Activated B cell treated with CpG ODN at 0.5 μM for 24 hours (primary cell): ENCODE measurements at places on chromosomes 12 and 14. TPM values are rescaled to one million over a fixed set of nuclear protein-coding genes. Genes with fewer than 3 reads are reported as not detected.

OTOGL gene
- not detected in 2 replicates for total RNA-seq

RSRC2 gene
- total RNA-seq, result 106 and 126 TPM in 2 replicates

VRTN gene
- not detected in 2 replicates for total RNA-seq

PRKAG1 gene
- total RNA-seq, result 55.3 and 70.5 TPM in 2 replicates

MIPOL1 gene
- total RNA-seq, result not detected in 2 replicates

CLEC14A gene
- total RNA-seq, result not detected in 2 replicates

DCN gene
- not detected in 2 replicates for total RNA-seq

GPR84 gene
- total RNA-seq, result not detected in 2 replicates

ZBTB42 gene
- total RNA-seq, result 3.0 and 3.1 TPM in 2 replicates

USP44 gene
- 3.4 and 5.4 TPM in 2 replicates for total RNA-seq

POTEM gene
- total RNA-seq, result 0.16 TPM in 1 of 2 replicates, not detected in the other

A2M gene
- total RNA-seq, result not detected in 2 replicates

STYK1 gene
- not detected in 2 replicates for total RNA-seq

RDH5 gene
- total RNA-seq, result 10.3 and 16.5 TPM in 2 replicates

CLEC2D gene
- 437 and 492 TPM in 2 replicates for total RNA-seq

AKAP6 gene
- total RNA-seq, result 0.53 and 1.2 TPM in 2 replicates

GALNT9 gene
- total RNA-seq, result not detected in 2 replicates
